Cardiac fibroblast (primary cell): ENCODE measurements at places on chromosomes 7 and 10.

- DNase-seq = peak; percentile 85
These were observed 2.6 kb downstream of the ST7 start for GRCh38 chr7:116955801-116956476.

GRCh38 chr10:75940742-75941141 lies 509.3 kb downstream of the LRMDA start:
- no peak for DNase-seq

DNA sequence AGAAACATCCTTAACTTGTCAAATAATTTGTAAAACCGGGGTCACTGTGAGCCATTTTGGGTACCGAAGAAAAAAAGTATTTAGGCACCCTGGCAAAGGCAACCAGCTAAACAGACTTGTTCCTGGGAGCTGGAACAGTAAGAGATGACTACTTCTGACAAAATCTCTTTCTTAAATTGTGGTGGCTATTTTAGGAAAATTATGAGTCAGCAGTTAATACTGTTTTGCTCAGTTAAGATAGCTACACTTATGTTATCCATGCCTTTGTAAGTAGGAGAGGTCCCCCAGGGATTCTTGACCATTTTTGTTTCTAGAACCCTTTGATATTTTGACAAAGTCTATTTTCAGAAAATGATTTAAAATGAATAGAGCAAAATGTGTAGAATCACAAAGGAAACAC lies 68.7 kb downstream of the TAX1BP1 start:
- DNase-seq = peak; percentile 76

- peak; percentile 77 for DNase-seq
These were observed 8.0 kb upstream of the EPHA1 start for GRCh38 chr7:143416565-143417149.

- no peak for DNase-seq
These were observed 505 bp upstream of the FAM204A start for GRCh38 chr10:118342638-118343020.

- peak; percentile 80 for DNase-seq
These were observed 20.7 kb downstream of the COX15 start for GRCh38 chr10:99711129-99711719.

GRCh38 chr7:80600046-80600445 lies 38.4 kb upstream of the CD36 start:
- DNase-seq = no peak

GRCh38 chr10:118990326-118990725 lies 39.2 kb upstream of the NANOS1 start:
- DNase-seq = no peak

GRCh38 chr10:4246881-4247358 lies 461.9 kb upstream of the KLF6 start:
- peak; percentile 96 for DNase-seq

DNA sequence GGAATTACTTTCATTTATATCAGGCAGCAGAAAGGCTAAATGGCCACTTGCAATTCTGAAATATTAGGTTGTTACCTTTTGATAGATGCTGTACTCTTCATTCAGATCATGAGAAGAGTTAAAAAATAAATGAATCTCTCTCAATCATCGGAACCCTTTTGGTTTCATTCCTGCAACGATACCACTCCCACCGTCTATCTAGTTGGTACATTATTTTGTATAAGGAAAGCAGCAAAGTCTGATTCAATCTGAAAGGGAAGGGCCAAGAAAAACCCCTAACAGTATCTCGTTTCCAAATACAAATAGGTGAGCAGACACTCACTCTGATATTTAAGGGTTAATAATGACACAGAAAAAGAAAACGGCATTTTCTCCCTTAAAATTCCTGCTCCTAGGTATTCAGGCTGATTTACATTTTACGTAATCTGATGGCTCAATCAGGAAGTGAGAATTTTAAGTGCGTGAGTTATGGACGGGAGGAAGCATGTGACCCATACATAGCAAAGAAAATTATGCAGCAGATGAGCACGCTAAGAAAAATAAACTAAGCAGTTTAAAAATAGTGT lies 209.4 kb upstream of the KLF14 start:
- DNase-seq = peak; percentile 76

DNA sequence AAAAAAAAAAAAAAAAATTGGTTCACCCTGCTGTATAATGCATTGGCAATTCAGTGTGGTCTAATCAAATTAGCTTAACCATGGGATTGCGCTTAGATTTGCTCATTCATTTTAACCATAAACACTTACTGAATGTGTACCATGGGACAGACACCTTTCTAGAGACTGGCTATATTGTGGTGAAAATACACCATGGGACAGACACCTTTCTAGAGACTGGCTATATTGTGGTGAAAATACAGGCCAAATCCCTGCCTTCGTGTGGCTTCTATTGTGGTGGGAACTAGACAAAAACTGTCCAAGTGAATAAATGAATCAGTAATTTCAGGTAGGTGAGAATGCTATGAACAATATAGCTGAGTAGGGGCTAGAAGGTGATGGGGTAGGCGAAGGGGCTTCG lies 10.2 kb upstream of the REPIN1 start:
- no peak for DNase-seq

DNA sequence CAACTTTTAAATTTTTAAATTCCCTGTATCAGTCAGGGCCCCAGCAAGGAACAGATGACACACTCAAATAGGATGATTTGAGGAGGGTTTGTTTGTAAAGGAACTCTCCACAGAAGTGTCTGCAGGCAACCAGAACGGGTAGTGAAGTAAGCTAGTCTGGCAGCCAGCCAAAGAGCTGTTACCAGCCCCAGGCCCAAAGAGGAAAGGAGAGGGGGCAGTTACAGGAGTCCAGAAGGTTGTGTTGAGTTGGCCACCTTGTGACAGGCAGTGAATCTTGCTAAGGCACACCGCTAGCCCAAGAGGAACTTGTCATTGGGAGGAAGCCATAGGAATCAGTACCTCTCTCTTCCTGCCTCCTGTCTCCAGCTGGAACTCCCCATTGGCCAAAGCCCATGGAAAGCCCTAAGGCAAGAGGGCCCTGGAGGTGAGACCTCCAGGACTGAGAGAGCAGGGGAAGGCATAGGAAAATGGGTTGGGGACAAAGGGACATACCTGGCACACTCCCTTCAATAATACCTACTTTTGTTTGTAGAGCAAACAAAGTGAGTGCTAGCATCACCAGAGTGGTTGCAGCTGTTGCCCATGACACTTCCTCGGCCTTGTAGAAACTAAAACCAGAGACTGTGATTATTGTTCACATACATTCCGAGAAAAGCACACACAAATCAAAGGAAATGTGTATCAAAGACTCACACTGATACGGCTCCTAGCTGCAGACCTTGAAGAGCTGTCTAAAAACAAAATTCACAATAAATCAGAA lies 25.4 kb upstream of the GATAD1 start:
- peak; percentile 7 for DNase-seq

DNA sequence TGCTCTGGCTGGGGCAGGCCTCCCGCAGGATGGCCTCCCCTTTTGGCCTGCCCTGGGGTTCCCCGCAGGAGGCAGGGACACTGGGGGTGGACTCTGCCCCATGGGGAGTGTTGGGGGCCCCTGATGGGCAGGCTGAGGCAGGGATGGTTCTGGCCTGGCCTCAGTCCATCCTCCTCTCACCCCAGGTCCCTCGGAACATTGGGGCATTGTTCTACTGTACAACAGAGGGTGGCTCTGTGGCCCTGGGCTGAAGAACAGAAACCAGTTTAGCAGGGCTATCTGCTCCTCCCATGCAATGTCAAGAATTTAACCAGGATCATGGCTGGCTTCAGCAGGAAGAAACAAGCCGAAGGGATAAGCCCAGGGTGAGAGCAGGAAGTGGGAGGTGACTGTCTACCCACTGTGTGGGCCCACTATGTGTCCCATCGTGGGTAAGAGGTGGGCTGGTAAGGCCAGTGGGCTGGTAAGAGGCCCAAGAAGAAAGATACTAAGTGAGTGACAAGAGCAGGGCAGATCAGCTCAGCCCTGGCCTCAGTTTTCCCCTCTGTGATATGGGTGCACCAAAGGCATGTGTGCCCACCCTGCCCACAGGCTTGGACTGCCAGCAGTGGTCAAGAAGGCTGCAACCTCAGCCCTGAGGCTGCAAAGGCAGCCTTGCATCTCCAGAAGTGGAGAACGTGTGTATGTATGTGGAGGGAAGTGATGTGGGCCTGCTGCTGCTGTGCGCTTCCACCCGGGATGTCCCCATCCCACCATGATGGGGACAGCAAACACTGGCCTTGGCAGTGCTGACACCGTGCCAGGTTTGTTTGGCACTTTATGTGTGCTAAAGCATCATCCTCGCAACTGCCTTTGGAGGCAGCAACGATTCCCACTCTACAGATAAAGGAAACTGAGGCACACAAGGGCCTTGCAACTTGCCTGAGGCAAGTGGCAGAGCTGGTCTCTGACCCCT lies 138.9 kb downstream of the SH3PXD2A start:
- DNase-seq = peak; percentile 32

DNA sequence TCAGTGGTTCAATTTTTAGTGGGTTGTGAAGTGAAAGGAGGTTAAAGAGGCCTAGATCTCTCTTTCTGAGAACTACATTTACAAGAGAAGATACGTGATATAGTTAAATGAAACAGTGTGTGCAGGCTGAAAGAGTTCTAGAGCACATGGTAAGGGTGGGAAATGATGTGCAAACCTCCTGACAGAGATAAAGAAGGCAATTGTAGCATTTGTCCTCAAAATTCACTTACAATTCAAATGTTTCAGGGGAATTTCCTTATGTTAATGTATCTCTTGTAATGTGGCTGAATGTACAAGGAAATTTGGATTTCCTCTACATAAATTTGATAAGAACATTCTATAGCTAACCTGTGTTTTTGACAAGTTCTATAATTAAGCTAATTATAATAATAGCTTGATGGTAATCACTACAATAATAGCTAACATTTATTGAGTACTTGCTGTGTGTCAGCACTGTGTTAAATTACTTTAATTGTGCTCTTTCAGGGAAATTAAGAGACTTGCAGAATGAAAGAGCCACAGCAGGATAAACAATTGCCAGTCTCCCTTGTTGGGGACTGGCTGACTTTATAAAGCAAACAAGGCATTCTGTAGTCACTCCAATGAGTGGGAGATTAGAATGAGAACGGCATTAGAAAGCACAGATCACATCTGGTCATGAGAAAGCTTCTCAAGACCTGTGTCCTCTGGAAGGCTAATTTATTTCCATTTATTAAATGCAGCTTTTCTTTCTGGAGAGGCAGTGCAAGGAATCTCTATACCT lies 139.7 kb upstream of the TMEM72 start:
- DNase-seq = no peak

DNA sequence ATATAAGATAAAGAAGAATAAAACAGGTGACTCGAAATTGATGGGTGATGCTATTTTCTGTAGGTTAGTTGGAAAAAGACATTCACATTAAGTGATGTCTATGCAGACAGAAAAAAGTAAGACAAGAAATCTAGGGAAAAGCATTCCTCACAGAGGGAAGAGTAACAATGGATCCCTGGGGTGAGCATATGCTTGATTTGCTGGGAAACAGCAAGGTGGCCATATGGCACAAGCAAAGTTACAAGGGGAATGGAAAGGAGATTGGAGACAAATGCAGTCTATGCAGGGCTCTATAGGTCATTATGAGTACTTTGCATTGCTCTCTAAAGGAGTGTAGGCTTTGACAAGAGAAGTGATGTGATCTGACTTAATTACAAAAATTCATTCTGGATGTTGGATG lies 90.9 kb upstream of the ZNF804B start:
- no peak for DNase-seq

- DNase-seq = no peak
These were observed 922.9 kb downstream of the LRMDA start for GRCh38 chr10:76354212-76354738.

DNA sequence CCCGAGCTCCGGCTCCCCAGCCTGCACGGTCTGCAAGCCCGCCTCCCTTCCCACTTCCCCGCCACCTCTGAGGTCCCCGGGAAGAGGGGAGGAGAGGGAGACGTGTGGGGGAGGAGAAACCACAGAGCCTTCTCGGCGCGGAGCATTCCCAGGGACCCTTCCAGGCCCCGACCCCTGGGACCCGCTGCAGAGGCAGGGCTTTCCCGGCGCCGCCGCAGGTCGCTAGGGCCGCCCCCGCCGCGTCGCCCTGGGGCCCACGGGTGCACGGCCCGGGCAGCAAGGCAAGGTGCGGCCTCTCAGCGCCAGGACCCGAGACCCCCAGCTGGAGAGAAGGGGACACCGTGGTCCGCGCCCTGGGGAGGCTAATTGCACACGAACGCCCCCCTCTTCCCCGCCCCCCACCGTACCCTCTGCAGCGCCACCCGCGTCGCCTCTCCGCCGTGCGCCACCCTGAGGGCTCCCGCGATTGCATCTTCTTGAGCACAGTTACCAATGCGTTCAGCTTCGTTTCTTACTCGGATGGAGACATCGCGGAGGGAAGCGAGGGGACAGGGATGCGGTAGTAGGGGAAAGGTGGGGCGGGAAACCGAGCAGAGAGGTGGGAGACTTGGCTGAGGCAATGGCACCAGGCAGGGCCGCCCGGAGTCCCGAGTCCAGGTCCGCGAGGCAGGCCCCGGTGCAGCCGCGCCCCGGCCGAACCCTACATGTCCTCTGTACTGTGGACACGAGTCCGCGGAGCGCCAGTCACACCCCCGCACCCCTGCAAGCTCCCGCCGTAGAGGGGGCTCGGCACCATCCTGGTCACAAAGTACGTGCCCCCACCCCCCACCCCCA lies 28.9 kb downstream of the SKIDA1 start:
- DNase-seq = peak; percentile 45

DNA sequence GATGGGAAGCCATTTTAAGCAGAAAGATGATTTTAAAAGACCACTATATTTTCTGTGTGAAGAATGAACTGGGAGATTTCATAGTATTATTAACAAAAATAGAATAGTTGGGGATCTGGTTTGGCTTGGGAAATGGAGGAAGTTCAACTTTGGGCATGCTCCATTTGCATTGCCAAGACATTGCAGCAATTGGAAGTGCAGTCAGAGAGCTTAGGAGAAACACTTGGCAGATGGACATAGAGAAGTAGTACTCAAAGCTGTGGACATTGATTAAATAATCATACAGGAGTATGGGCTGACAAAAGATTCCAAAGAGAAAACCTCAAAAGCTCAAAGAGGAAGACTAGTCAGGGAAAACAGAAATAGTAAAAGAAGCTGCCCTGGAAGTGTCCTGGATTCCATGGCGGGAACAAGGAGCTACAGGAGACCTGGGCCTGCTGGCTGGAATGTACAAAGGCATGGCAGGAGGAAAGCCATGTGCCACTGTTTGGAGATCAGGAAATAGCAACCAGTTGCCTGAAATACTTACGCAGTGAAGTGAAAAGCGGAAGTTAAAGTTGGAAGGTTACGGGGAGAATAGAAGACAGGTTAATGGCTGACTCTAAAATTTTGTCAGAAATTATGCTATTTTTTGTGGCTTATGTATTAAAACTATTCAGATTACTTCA lies 93.6 kb upstream of the MXI1 start:
- DNase-seq = no peak

- DNase-seq = no peak
These were observed 187.5 kb downstream of the CELF2 start for GRCh38 chr10:11205030-11205772.
